CD4-positive, alpha-beta T cell treated with Interferon gamma for 1 hour (primary cell): ENCODE measurements at places on chromosomes 2 and 18.

GRCh38 chr18:52451256-52451655 lies 111.3 kb downstream of the DCC start:
- DNase-seq, result no peak

- DNase-seq, result no peak
Measured at GRCh38 chr2:60412620-60413019, 140.8 kb downstream of the BCL11A start.

GRCh38 chr2:75390169-75390568 lies 170.6 kb downstream of the EVA1A start:
- DNase-seq, result no peak

DNA sequence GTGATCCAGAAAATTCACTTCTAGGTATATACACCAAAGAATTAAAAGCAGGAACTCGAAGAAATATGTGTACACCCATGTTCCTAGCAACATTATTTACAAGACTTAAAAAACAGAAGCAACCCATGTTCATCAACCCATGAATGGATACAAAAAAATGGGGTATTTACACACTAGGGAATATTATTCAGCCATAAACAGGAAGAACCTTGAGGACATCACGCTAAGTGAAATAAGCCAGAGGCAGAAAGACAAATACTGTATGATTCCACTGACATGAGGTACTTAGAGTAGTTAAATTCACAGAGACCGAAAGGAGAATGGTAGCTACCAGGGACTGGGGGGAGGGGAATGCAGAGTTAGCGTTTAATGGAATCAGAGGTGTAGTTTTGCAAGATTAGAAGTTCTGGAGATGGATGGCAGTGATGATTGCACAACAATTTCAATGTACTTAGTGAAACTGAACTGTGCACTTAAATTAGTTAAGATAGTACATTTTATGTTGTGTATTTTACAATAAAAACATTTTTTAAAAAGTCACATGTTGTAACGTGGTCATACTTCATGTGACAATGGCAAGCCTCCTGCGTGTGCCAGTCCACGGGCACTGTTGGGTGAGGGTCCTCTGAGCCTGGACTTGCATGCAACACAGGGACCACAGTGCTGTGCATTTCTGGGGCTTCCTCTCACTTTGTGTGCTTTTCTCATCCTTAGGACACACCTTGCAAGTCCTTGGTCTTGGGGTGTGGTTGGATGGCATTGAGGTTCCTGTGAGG lies 206.1 kb upstream of the HDAC4 start:
- no peak for DNase-seq

DNA sequence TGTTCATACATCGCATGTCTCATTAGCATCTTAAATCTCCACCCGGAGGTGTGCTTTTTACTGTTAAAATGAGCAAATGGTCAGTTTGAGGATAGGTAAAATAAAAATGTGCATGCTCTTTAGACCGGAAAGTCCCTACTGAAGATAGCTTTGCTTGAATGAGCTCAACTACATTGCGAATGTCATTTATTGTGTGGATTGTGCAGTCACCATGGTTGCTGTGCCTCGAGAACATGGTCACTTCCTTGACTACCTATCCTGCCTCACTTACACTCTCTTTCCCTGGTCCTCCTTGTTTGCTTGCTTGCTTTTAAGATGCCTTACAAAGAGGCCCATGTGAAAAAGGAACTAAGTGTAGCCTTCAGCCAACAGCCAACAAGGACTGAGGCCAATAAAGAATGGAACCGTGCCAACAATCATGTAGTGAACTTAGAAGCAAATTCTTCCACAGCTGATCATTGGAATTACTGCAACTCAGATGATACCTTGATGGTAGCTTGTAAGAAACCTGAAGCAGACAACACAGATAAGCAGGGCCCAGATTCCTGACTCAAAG lies 72.2 kb upstream of the BARD1 start:
- no peak for DNase-seq

GRCh38 chr2:198016243-198016642 lies 211.8 kb downstream of the PLCL1 start:
- DNase-seq, result no peak

GRCh38 chr2:120591572-120591971 lies 144.1 kb upstream of the GLI2 start:
- DNase-seq, result no peak

- DNase-seq, result no peak
Measured at GRCh38 chr2:219045937-219046550, 4.7 kb upstream of the CFAP65 start.

DNA sequence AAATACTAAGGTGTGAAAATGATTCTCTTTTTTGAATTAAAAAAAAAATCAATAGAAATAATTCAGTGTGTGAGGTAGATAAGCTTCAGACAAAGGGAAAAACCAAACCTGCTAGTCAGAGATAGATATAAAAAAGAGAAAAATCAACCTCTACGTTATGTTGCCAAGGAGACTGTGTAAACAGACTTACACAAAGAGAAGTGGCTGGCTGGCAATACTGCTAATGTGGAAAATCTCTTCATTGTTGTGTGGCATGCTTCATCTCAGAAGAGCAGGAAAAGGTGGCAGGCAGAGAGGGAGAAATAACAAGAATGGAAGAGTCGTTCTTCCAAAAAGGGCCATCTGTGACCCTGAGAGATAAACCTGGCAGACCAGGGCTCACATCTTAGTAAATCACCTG lies 200.8 kb downstream of the SLC8A1 start:
- no peak for DNase-seq

DNA sequence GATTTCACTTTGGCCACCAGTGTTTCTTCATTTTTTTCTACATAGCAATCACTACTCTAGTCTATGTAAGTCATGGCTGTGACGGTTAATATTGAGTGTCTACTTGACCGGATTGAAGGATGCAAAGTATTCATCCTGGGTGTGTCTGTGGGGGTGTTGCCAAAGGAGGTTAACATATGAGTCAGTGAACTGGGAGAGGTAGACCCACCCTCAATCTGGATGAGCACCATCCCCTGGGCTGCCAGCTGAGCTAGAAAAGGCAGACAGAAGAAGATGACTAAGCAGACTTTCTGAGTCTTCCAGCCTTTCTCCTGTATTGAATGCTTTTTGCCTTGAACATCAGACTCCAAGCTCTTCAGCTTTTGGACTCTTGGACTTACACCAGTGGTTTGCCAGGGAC lies 265.0 kb upstream of the SLC8A1 start:
- no peak for DNase-seq

GRCh38 chr2:46814160-46814961 lies 101.2 kb downstream of the MCFD2 start:
- no peak for DNase-seq

DNA sequence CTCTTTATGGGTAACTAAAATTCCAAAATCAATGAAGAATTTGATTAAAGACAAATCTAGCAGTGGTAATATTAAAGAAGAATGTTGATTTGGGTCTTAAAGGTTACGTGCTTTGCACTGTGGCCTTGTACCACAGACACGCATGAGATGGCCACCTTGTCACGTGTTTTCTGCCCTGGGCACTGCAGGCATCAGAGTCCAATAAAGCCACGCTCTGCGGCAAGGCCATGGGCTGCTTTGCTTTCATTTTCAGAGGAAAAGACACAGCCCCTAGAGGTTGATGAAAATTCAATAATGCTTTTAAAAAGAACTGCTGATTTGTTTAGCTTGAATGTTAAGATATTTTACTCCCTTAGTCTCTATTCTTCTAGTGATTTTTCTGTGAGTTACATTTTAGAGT lies 30.4 kb downstream of the AOX1 start:
- no peak for DNase-seq
